ENCODE measurements at places on chromosomes 11 and 22.
A peak's percentile ranks its signal among the peaks of the same experiment; 100 is the strongest.

- DNase-seq, result no peak
Measured at GRCh38 chr11:17121981-17122380, 44.5 kb upstream of the RPS13 start.

- DNase-seq, result no peak
Measured at GRCh38 chr11:34288492-34288891, 69.3 kb downstream of the ABTB2 start.

DNA sequence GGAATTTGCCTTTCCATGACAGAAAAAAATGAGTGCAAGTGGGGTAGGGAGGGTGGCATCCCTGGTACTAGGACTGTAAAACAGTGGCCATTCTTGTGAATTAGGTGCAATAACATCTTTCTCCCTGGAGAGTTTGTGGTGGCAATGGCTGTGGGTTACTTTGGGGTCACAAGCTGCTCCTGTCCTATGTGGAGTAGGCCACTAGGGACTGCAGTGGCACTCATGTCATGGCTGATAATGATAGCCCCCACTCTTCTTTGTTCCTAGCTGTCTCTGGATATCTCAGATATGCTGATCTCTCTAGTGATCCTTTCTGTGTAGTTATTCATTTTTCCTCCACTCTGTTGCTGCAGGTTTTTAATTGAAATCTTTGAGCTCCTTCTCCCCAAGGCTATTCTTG is 270.5 kb upstream of the CHORDC1 start:
- DNase-seq, result no peak

GRCh38 chr11:8122173-8122764 is 41.3 kb downstream of the TUB start:
- DNase-seq, result no peak

- DNase-seq, result peak; percentile 89
Measured at GRCh38 chr11:67268081-67268961, 2.0 kb downstream of the GRK2 start.

GRCh38 chr11:69567951-69568808 is 72.8 kb upstream of the CCND1 start:
- no peak for DNase-seq

DNA sequence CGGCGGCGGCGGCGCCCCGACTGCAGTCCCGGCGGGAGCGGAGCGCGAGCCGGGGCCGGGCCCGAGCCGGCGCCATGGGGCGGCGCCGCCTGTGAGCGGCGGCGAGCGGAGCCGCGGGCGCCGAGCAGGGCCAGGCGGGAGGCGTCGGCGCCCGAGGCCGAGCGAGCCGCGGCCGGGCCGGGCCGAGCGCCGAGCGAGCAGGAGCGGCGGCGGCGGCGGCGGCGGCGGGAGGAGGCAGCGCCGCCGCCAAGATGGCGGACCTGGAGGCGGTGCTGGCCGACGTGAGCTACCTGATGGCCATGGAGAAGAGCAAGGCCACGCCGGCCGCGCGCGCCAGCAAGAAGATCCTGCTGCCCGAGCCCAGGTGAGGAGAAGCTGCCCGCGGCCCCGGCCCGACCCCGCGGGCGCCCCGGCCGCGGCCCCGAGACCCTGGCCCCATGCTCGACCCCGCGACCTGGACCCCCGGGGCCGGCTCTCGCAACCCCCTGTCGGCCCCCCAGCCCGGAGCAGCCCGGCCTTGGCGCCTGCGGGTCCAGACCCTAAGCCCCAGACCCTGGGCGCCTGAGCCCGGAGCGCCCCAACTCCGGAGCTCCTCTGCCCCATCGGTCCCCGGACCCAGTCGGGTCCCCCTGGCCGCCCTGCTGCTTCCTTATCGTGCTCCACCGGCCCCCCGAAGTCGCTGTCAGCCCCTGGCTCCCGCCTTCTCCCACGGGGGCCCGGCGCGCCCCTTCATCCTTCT is at the start of gene GRK2:
GRK2 (plus strand) TSS at position 25 of the 739 bp plus-strand sequence; CDS start at position 252, 227 bp downstream.
- DNase-seq, result peak; percentile 86

GRCh38 chr11:502288-503178 is 4.5 kb downstream of the RNH1 start:
- DNase-seq, result no peak

DNA sequence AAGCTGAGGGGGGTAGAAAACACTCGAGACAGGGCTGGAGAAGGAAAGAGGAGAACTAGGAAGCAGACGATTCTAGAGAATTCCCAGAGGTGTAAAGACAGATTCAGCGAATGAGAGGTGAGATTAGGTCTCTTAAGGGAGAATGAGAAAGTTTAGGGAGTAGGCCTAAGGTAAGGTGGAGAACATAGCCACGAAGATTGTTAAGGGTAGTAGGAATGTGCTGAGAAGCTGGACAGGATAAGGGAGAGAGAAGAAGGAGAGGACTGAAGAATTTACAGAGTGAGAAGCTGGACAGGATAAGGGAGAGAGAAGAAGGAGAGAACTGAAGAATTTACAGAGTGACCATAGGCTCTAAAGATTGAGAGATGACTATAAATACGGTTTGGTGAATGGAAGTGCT is 908 bp downstream of the PPME1 start:
- DNase-seq, result no peak

DNA sequence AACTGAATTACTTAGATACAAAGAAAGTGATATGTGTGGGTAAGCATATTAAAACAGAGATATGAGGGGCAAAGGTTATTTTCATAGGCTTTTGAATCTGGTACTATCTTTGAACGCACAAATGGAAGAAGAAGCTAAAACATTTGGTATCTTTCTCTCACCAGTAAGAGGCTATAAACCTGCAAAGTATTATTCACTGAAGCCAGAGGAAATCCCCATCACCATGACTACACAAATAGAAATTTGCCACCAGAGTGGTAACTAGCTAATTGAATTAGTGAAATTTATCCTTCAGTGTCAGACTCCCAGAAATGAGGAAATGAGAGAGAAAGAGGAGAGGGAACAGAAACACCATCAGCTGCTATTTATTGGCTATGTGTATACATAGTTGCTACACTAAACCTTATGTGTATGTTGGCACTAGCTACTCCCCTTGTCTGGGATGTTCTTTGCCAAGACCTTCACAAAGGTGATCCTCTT is 503.4 kb downstream of the DLG2 start:
- no peak for DNase-seq

DNA sequence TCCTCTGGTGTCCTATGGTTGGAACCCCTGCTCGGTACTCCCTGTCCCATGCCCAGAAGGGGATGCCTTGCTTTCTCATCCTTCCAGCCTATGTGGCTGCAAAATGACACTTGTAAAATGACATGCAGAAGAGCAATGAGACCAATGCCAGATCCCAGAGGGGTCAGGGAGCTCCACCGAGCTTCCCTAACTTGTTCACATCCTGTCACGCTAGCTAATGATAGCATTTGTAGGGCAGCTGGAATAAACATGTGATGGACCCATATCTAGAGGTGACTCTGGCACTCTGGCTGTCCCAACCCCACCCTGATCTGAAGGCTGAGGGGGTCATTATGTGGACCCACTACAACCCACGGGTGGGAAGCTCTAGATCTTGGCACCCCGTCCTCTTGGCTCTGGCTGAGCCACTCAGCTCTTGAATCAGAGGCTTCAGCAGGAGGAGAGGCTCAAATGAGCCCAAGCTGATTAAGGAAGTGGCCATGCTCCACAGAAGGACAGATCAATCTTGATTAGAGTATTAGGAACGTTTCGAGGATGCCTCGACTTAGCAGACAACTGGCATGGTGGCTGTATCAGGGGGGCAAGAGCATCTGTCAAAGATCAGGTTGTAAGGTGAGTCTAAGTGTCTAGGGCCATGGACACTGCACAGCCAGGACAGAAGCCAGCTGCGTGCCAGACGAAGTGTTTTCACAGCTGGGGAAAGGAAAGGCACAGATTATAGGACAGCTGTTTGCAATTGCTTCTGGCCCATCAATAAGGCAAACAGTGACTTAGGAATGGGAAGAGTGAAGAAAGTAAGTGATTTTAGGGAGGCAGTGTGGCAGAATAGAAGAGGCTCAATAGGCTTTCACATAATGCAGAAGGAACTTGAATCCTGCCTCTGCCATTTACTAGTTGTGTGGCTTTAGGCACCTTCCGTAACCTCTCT is 182.8 kb downstream of the KIRREL3 start:
- no peak for DNase-seq

- no peak for DNase-seq
Measured at GRCh38 chr11:83648610-83649527, 362.7 kb upstream of the CCDC90B start.

- no peak for DNase-seq
Measured at GRCh38 chr11:119015054-119015611, 3.0 kb downstream of the RPS25 start.

DNA sequence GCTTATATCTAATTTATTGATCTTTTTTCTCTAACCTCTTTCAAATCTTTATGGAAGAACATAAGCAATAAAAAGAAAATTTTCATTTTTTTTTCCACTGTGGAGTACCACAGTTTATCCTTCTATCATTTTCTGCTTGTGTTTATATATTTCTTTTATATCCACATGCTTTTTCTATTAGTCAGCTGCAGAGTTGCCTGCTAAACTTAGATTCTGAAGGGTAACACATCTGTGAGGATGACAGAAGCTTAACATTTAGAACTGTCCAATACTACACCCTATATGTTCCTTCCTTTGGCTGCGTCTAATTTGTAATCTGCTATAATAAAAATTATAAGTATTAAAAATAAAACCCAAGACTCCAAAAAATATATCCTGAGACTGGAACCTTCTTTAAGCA is 20.8 kb downstream of the CCDC90B start:
- DNase-seq, result no peak

GRCh38 chr11:2530855-2531200 is 86.0 kb downstream of the KCNQ1 start:
- no peak for DNase-seq

- DNase-seq, result peak; percentile 22
Measured at GRCh38 chr22:44658311-44658953, 43.6 kb upstream of the PRR5 start.

DNA sequence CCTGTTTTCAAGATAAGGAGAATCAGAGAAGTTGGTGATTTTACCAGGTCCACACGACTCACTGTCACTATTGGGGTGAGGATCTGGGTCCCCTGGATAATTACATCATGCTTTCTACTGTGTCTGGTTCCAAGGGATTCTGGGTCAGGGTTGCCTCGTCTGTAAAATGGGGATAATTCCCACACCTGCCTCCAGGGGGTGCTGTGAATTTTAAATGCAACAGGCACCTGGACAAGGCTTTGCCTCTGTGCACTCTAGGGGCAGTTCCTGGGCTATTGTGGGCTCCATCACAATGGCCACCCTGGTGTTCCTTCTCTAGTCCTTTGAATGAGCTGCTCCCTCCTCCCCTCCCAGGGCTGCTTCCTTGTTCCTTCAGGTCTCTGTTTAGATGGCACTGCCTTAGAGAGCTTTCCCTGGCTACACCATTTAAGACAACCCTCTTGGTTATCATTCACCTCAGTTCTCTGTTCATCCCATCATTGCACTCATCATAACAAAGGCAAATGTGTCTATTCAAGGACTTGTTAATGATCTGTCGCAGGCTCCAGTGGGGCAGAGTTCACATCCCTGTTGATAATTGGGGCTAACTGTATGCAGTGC is 178.6 kb downstream of the MIAT start:
- DNase-seq, result peak; percentile 84

- no peak for DNase-seq
Measured at GRCh38 chr22:38173641-38173906, 8.1 kb downstream of the PLA2G6 start.

DNA sequence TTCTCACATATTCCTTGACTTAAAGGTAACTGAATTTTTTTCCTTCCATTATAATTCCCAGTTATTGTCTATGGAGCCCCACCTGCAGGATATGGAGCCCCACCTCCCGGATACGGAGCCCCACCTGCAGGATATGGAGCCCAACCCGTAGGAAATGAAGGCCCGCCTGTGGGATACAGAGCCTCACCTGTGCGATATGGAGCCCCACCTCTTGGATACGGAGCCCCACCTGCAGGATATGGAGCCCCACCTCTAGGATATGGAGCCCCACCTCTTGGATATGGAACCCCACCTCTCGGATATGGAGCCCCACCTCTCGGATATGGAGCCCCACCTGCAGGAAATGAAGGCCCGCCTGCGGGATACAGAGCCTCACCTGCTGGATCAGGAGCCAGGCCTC is 28.1 kb downstream of the WBP2NL start:
- DNase-seq, result no peak

- DNase-seq, result no peak
Measured at GRCh38 chr11:3823303-3823702, 14.9 kb downstream of the PGAP2 start.

- DNase-seq, result no peak
Measured at GRCh38 chr11:19819148-19819547, 106.5 kb downstream of the NAV2 start.

- peak; percentile 93 for DNase-seq
Measured at GRCh38 chr11:72037554-72038311, 39.0 kb downstream of the IL18BP start.

DNA sequence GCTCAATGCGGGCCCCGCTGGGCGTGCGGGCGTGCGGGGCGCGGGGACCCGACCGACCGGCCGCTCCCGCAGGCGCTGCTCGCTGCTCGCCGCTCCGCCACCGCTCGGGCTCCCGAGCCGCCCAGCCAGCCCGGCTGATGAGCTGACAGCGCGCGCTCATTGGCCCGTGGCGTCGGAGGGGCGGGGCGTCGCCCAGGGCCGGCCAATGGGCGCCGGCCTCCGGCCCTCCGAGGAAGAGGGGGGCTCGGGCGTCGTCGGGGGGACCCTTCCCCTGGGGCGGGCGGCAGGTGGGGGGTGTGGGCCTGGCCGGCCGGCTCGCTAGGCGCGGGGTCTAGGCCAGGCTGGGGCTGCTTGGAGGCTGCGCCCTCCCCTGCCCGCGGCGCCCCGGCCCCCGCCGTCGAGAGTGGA is at the start of gene SCUBE1:
SCUBE1 (minus strand) TSS at position 111 of the 408 bp plus-strand sequence. CDS start 111 bp downstream, outside the sequence.
- no peak for DNase-seq

GRCh38 chr22:36411589-36412258 is 24.0 kb upstream of the MYH9 start:
- DNase-seq, result no peak

DNA sequence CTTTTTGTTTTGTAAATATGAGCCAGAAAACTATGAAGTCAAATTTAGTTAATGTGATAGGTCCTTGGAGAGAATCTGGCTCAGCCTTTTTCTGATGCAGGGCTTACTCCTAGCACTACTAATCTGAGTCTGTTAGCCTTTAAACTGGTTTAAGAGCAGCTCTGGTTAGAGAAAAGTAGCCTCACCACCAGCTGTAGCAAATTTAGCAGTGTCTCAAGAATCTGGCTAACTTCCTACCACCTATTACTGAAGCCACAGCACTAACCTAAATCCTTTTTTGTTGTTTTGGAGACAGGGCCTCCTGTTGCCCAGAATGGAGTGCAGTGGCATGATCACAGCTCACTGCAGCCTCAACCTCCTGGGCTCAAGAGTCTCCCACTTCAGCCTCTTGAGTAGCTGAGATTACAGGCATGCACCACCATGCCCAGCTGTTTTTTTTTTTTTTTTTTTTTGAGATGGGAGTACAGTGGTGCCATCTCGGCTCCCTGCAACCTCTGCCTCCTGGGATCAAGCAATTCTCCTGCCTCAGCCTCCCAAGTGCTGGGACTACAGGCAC is 13.9 kb downstream of the RBM4B start:
- no peak for DNase-seq
